ENCODE measurements at places on chromosomes 7 and 10. TPM values are rescaled to one million over a fixed set of nuclear protein-coding genes. Genes with fewer than 3 reads are reported as not detected.
A peak's percentile ranks its signal among the peaks of the same experiment; 100 is the strongest.

DNA sequence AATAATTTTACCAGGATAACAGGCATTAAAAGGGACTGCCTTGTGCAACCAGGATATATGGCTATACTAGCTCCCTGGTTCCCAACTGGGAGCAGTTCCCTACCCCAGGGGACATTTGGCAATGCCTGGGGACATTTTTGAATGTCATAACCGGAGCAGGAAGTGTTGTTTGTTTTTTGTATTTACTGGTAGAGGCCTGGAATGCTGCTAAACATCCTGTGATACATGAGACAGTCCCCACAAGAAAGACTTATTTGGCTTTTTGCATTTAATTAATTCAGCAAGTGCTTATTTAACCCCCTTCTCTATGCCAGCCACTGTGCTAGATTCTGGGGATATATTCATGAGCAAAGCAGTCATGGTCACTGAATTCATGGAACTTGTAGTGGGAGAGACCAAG is 181.2 kb downstream of the BBS9 start:
- DNase-seq = no peak

DNA sequence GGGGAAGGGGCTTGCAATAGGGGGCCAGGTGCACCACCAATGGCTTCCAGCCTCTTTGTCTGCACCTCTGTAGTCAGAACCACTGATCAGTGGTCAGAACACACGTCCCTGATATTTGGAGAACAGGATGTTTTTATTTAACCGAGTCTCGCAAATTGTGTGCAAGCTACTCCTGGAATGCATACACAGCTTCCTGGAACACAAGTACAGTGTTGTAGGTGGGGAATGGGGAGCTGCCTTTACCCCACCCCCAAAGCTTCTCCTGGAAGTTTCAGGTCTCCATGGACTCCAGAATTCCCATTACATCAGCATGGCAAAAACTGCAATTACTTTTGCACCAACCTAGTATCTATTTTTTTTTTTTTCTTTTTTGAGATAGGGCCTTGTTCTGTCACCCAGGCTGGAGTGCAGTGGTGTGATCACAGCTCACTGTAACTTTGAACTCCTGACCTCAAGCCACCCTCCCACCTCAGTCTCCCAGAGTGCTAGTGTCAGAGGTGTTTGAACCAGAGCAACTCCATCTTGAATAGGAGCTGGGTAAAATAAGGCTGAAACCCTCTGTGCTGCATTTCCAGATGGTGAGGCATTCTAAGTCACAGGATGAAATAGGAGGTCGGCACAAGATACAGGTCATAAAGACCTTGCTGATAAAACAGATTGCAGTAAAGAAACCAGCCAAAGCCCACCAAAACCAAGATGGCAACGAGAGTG is 374.0 kb downstream of the CALN1 start:
- no peak for DNase-seq

- peak; percentile 41 for DNase-seq
These were observed 122.1 kb upstream of the SFMBT2 start for GRCh38 chr10:7532723-7533498.

DNA sequence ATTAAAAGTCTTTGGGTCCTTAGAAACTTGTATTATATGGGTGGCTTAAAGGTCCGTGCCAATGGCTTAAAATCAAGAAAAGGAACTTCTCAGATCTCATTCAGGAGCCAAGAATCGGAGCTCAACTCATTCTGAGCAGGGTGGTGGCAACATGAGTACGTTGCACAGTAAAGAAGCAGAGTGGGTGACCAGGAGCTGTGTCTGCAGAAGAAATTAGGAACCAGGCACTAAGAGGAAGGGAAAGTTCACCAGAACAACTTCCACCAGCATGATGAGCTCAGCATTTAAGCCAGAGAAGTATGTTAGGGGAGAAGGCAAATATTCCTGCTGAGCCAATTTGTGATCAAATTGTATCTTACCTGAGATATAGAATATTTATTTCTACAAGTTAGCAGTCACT is 236.0 kb upstream of the NRP1 start:
- no peak for DNase-seq

DNA sequence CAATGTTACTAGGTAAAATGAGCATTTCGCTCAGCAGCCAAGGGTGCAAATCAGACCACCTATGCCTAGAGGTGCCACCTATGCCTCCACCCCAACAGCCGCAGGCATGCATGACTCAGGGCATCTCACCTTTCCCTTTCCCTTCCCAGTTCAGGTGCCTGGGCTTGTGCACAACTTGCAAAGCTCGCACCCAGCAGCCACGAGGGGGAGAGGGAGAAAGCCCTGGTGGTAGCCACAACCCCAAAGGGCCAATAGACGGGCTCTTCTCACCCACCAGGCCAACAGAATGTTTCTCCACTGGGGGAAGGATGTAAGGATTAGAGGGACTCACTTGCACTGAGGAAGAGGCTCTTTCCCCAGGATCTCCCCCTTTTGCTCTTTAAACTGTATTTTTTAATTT is 462.3 kb upstream of the PCDH15 start:
- DNase-seq = peak; percentile 45

DNA sequence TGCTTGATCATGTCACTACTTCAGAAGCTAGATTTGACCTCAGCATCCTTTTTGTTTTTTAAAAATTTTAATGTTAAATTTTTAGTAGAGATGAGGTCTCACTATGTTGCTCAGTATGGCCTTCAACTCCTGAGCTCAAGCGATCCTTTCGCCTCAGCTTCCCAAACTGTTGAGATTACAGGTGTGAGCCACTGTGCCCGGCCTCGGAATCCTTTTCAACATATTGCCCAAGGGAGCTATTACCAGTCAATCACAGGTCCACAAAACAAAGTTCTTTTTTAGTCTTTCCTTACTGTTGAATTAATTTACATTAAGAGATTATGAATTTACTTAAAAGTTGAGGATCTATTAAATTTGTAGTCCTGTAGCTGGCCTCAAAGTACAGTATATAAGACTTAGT is 37.7 kb downstream of the CCSER2 start:
- DNase-seq = no peak

DNA sequence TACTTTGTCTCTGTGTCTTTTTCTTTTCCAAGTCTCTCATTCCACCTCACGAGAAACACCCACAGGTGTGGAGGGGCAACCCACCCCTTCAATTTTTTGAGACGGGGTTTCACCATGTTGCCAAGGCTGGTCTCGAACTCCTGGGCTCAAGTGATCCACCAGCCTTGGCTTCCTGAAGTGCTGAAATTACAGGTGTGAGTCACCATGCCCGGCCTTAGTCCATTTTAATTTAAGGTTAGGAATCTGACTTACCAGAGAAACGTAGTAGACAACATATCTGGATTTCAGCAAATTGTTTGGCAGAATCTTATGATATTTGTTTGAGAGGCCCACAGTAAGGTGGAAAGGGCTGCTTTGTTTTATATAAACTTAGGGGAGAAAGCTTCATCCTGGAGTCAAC is 3.2 kb upstream of the NFKB2 start:
- DNase-seq = no peak

GRCh38 chr7:87416682-87417587 is 58.5 kb downstream of the ABCB4 start:
- DNase-seq = no peak

GRCh38 chr7:38120076-38120475 is 58.0 kb upstream of the STARD3NL start:
- no peak for DNase-seq

DNA sequence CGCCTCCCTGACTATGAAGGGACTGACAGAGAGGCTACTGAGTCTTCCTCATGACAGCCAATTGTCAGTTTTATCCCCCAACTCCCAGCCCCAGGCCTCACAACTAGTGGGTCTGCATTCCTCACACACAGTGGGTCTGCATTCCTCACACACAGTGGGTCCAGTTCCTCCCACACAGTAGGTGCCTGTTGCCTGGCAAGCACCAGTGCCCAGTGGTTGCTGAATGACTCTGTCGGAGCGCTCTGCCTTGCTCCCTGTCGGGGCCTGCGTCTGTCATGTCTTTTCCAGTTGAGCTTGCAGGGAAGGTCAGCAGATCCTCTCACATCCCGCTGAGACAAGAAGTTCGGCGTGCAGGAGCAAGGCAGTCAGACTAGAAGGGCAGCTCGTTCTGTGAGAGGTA is 590.0 kb upstream of the MKI67 start:
- DNase-seq = no peak

GRCh38 chr7:38796626-38797501 is 112.1 kb downstream of the VPS41 start:
- DNase-seq = no peak

DNA sequence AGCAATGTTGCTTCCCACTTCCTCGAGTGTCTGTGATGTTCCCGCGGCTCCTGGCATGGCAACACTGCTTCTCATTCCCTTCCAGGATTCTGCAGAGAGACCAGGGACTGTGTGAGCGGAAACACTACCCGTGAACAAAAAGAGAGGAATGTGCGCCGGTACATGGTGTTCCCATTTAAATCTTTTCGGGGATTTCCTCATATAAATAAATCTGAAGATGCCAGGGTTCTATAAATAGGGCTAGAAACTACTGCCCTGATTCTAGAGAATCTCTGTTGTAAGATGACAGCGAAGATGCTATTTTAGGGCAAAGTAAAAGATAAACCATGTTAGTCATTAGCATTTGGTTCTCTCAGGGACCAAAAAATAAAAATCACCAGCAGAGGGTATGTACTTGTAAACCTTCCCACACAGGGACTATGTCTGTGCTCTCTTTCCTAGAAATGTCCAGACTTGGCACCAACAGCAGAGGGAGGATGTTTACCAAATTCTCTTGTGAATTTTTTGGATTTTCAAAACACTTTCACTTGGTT is 92.2 kb upstream of the DDC start:
- no peak for DNase-seq

DNA sequence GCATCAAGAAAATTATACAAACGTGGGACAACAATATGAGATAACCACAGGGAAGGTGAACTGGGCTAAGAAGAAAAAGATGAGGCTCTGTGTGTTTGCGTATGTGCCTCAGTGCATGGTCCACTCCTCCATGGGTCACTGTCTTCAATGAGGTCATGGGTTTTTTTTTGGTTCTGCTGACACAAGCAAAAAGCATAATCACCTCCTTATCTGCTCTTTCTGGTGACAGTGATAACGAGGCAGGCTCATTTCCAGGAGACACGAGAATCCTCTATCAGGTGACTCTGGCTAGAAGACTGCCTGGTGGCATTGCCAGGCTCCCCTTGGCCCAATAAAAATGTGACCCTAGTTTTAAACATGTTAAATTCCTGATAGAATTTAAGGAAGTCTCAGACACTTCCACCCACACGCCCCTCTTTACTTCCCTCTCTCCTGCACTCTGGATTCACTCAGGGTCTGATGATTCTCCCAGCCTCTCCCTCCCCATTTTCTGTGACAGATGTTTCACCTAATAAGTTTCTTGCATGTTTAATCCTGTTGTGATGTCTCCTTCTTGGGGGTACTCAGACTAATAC is 35.3 kb upstream of the CDCA7L start:
- DNase-seq = no peak

- DNase-seq = no peak
These were observed 54.7 kb upstream of the STEAP4 start for GRCh38 chr7:88361357-88361756.

DNA sequence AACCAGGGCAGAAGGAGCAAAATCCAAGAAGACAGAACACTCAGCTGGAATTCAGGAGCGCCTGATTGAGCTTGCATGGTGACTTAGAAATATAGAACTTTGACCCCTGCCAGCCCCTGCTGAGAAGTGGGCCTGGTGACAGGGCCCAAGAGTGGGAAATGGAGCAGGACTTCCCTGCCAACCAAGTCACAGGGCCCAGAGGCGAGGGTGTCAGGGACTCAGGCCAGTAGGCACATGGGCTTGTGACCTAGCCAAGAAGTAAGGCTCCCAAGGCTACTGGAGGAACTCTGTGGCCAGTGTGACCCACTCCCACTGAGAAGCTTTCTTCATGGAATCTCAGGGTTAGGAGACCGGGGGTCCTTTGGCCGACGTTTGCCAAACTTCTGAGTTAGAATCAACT is 31.9 kb downstream of the LRRC20 start:
- DNase-seq = no peak

DNA sequence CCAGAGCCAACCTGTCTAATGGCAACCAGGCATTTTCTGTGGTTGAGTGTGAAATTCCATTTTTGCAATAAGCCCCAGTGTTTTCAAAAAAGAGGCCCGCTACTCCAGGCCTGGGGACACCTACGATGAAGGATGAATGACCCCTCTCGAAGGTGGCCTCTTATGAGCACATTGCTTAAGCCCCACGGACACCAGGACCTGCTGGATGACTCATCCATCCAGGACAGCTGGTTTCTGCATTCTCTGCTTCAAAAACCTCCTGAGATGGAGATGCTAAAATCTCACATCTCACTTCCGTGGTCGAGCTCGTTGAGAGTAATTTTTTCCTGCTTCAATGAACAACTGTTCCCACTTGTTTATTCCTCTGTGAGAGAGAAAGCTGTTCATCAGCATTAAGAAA is 150.2 kb upstream of the FZD8 start:
- no peak for DNase-seq

DNA sequence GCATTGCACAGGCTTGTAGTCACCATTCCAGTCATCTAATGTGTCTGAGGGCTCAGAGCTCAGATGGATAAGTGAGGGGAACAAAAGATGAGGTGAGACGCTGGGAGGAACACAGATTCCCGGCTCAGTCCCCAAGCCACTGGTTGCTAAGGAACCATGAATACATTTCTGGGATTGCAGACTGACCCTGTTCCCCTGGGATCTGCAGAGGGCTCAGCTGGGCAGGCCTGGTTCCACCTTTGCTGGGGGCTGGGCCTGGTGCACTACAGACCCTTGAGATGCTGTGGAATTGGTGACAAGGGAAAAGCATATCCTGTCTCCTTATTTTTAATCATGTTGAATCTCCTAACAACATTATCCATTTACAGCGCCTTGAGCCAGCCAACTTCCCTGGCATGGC is 19.2 kb downstream of the ELFN1 start:
- peak; percentile 10 for DNase-seq

GRCh38 chr10:74862625-74863024 is 36.2 kb downstream of the KAT6B start:
- DNase-seq = no peak

DNA sequence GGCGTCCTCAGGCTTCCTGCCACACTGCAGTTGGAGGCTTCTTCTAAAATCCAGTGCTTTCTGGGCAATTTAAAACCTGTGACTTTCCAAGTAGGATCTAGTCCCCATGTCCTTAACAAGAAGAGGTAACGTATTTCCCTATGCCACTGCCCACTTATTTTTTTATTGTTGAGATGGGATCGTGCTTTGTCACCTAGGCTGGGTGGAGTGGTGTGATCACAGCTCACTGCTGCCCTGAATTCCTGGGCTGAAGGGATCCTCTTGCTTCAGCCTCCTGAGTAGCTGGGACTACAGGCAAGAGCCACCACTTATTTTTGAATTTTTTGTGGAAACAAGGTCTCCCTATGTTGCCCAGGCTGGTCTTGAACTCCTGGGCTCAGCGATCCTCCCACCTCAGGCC is 63.4 kb downstream of the DAGLB start:
- DNase-seq = no peak

TMEM176A gene
- not detected for total RNA-seq

SPDYE9 gene
- not detected for total RNA-seq

HOXA2 gene
- total RNA-seq = not detected

CCZ1B gene
- total RNA-seq = 77.0 TPM

MAD1L1 gene
- total RNA-seq = 39.0 TPM

SPRN gene
- 0.42 TPM for total RNA-seq

MBLAC1 gene
- 1.6 TPM for total RNA-seq

TBXAS1 gene
- 1.4 TPM for total RNA-seq

TMEM130 gene
- 1.7 TPM for total RNA-seq

SFTPA1 gene
- total RNA-seq = not detected
